ENCODE measurements at places on chromosomes 12 and 14. TPM values are rescaled to one million over a fixed set of nuclear protein-coding genes. Genes with fewer than 3 reads are reported as not detected.

Gene SLC39A9
- total RNA-seq = 80.1 TPM

Gene RBP5
- total RNA-seq = not detected

Gene FUT8
- total RNA-seq = 89.9 TPM

Gene MGAT4C
- total RNA-seq = not detected

Gene STYK1
- total RNA-seq = 0.59 TPM

Gene CTSG
- not detected for total RNA-seq

Gene NFE2
- total RNA-seq = not detected

Gene ACOT6
- not detected for total RNA-seq

Gene ANG
- 7.0 TPM for total RNA-seq

Gene LGR5
- total RNA-seq = not detected

Gene TBX3
- total RNA-seq = 79.4 TPM

Gene GNB3
- total RNA-seq = 2.2 TPM

Gene A2M
- 1.2 TPM for total RNA-seq

Gene ADAM20
- total RNA-seq = 1.1 TPM

Gene LTBR
- total RNA-seq = 95.6 TPM

Gene KERA
- total RNA-seq = not detected

Gene TAS2R8
- total RNA-seq = not detected

Gene LARP4
- total RNA-seq = 29.8 TPM

Gene CLEC12A
- not detected for total RNA-seq

Gene PLEK2
- total RNA-seq = 1.8 TPM

Gene C2CD5
- 16.2 TPM for total RNA-seq

Gene SMIM41
- total RNA-seq = 0.20 TPM

Gene P2RX7
- total RNA-seq = 1.8 TPM

Gene HOMEZ
- total RNA-seq = 7.7 TPM

Gene DEPDC4
- total RNA-seq = 2.2 TPM

Gene OR11H6
- total RNA-seq = not detected

Gene IL26
- not detected for total RNA-seq

Gene APOLD1
- total RNA-seq = 5.1 TPM

Data from subcutaneous preadipocyte (primary cell).